SK-MEL-5 (cell line): ENCODE measurements at places on chromosomes 7 and 10.

DNA sequence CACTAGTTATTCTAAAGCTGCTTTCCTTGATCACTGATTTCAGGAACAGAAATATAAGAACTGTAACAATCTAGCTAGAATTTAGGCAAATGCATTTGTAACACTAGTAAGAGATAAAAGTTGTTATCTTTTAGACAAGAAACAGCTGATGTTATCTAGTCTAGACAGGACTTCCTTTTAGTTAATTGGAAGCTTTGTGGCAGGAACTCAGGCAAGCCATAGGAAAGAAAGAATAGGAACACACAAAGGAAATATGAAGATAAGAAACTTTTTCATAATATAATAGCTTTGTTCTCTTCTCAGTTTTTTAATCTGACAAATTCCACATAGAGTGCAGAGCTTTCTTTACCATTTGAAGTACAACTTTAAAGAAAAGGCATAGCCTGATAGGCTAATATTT lies 59.0 kb upstream of the AGR3 start:
- no peak for DNase-seq

DNA sequence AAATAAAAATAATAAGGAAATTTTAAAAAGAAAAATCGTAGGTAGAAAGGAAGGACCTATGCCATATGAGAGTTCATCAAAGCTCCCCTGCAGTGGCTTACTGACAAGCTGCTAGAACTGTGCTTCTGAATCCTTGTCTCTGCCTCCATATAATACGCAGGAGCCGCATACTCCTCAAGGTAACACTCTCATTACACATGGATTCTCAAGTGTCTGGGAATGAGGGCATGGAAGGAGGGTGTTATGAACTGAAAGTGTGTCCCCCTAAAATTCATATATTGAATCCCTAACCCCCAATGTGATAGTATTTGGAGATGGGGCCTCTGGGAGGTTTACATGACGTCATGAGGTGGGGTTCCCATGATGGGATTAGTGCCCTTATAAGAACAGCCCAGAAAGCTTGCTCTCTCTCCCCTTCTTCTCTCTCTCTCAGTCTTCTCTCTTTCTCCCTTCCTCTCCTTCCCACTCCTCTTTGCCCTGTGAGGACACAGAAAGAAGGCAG lies 35.2 kb downstream of the CREB3L2 start:
- DNase-seq = no peak

- no peak for DNase-seq
These were observed 451.5 kb downstream of the GLRX3 start for GRCh38 chr10:130587718-130588117.

DNA sequence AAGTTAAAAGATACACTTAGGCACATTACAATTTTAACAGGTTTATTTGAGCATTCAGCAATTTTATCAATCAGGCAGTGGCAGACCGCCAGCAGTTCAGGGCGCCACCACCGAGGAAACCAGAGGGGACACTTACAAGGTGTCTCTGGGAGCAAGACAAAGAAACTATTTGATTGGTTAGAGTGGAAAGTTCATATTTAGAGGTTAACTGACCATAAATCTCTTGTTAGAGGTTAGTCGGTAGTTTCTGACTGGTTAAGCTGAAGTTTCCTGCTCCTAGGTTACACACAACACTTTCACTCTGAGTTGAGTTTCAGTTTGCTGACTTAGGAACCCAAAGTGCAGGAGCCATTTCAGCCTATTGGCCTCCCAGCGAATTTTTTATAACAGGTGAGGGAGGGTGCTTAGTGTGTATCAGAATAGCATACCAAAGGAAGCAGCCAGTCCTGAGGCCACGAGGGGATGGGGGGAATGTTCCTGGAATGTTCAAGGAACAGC lies 10.8 kb upstream of the PVRIG start:
- DNase-seq = no peak

DNA sequence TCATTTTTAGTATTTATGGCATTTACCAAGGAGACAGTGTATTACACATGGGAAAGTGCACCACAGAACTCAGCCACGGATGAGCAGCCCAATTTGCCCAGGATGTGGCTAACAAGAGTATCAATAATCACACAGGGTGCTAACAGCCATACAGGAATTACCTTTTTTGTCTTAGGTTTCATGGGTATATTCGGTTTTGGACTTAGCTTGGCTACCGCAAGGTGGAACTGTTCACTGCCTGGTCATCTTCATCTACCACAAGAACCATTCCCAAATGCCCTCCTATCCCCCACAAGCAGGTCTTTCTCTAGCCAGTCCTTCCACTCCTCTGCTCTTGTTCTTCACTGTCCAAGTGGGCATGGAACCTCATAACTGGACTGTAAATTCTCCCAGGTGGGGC lies 6.0 kb downstream of the PDLIM1 start:
- DNase-seq = no peak

GRCh38 chr10:110392121-110392520 lies 87.4 kb upstream of the SMNDC1 start:
- DNase-seq = no peak

DNA sequence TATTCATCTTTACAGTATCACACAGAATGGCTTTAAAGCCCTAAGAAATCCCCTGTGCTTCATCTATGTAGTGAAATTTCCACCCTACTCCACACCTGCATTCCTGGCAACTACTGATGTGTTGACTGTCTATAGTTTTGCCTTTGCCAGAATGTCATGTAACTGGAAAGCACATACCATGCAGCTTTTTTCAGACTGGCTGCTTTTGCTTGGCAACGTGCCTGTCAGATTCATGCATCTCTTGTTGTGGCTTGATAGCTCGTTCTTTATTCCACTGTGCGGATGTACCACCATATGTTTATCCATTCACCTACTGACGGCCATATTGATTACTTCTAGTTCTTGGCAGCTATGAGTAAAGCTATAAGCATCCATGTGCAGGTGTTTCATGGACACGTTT lies 30.6 kb downstream of the RBM17 start:
- DNase-seq = no peak

DNA sequence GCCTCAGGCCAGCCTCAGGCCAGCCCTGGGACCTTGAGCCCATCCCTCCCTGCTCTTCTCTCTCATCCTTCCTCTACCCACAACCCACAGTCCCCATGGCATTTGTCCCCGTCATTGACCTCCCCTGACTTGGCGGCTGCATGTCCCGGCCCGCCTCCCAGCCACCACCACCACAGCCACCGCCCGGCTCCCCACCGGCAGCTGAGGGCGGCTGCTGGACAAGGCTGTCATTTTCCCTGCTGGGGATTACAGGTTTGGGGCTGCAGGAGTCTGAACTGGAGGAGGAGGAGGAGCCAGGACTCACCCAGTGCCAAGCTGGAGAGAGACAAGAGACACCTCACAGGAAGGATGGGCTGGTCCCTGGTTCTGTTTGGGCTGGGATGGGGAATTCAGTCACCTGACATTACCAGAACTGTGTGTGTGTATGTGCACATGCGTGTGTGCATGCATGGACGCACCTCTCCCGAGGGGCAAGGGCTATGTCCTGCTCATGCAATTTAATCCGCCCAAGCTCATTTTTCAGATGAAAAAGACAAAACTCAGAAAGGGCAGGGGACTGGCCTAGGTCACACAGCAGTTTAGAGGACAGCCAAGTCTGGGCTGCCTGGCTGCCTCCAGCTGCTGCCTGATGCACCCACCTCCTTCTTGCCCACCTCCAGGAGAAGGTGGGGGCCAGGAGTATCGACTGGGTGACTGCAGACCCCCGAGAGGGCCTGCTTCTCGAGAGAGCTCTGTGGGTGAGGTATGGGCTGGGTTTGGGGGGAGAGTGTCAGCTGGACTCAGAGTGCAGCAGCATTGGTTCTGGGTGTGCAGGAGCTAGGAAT lies 113.1 kb downstream of the ZMIZ1 start:
- DNase-seq = no peak

GRCh38 chr10:101013365-101013825 lies 13.8 kb downstream of the LZTS2 start:
- no peak for DNase-seq

- no peak for DNase-seq
These were observed 238.7 kb downstream of the PLXNA4 start for GRCh38 chr7:132337450-132338080.

DNA sequence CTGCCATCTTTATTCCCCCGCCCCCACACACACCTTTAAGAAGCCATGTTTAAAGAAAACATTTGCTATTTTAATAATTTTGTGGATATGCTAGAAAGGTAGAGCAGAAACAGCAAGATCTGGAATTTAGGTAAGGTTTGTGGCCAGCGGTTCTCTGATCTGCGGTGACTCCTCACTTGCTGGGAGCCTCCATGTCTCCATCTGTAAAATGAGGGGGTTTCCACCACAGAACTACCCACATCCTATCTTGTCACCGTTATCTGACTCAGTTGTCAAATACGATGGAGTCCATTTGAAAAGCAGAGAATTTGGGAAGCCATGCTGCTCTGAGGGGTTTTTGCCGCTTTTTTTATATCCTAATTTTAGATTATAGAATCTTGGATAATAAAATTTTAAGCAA lies 23.3 kb downstream of the MACC1 start:
- no peak for DNase-seq

GRCh38 chr7:17947620-17948019 lies 7.3 kb upstream of the SNX13 start:
- DNase-seq = peak; percentile 77

DNA sequence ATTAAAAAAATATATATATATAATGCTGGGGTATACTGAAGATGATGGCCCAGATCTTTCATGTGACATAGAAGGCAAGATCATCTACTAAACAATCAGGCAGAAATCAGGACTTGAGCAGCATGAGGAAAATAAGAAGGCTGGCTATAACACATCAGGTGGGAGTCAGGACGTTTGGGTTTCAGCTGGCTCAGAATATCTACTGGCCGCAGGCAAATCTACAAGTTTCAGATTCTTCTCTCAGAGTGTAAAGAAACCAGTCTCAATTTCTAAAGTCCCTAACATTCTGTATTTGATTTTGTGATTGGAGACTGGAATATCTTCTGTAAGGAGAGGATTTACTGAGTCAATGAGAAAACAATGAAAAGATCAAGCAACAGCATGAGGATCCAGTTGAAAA lies 37.7 kb upstream of the FAM3C start:
- DNase-seq = no peak

- DNase-seq = no peak
These were observed 19.3 kb upstream of the GPER1 start for GRCh38 chr7:1068619-1069018.

GRCh38 chr10:54484186-54484585 lies 316.8 kb downstream of the PCDH15 start:
- DNase-seq = no peak

DNA sequence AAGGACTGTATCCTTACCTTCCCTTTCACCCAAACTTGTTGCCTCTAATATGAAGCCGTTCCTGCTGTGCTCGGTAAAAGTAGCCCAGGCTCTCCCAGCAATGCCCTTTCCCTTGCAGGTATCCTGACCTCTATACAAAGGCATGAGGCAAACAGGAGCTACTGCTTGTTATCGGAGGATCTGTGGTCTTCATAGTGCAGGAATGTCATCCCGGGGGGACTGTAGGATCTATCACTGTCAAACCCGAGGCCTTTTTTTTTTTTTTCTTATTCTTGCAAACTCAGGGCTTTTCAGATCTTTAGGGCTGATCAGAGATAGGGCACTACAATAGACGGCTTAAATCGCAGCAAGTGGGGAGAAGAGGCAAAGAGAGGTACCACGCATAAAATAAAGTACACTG lies 1206.6 kb downstream of the TYW1 start:
- no peak for DNase-seq

- DNase-seq = no peak
These were observed 18.9 kb downstream of the BAG3 start for GRCh38 chr10:119669975-119670640.

DNA sequence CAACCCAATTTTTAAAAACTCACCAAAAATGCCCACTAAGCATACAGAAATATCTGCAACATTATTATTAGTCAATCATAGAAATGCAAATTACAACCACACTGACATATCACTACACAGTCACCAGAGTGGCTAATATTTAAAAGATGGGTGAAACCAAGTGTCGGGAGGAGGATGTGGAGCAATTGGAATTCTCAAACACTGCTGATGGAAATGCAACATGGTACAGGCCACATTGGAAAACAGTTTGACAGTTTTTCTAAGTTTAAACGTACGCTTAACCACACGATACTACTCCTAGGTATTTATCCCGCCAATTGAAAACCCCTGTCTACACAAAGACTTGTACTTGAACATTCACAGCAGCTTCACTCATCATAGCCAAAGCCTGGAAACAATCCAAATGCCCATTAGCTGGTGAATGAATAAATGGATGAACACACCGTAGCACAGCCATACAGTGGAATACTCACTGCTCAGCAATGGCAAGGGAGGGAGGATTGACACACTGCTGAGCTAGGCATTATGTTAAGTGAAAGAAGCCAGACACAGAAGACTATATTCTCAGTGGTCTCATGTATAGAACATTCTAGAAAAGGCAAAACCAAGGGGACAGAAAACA lies 16.3 kb downstream of the GCK start:
- no peak for DNase-seq

GRCh38 chr10:21602313-21602712 lies 68.3 kb downstream of the MLLT10 start:
- no peak for DNase-seq

- DNase-seq = no peak
These were observed 104.9 kb upstream of the KCND2 start for GRCh38 chr7:120168066-120168465.

DNA sequence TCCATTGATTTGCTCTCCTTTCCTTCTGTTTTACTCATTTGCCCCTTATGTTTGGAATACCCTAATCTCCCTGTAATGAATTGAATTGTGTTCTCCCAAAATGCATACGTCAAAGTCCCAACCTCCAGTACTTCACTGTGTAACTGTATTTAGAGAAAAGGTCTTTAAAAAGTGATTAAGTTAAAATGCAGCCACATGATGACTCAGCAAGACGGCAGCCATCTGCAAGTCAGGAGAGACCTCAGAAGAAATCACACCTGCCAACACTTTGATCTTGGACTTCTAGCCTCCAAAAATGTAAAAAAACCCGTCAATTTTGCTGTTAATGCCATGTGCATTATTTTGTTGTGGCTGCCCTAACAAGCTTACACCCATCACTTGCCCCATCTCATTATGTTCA lies 85.3 kb upstream of the PCLO start:
- DNase-seq = no peak

DNA sequence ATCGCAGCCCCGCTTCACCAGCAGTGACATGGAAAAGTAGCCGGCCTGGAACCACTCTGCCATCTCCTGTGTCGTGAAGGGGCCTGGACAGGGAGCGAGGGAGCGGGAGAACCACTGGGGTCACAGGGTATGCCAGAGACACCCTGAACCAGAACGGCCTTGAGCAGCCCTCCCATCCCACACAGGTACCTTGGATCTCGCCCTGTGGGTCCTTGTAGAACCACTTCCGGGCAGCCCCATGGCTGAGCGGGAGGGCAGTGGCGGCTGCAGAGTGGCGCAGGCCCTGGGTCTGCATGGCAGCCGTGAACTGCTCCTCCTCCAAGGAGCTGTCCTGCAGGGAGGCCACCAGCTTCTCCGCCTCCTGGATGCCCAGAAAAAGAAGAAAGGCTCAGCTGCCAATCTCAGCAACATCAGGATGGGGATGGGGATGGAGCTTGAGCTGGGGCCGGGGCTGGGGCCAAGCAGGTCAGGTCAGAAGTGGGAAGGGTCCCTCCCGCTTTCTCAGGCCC lies 9.5 kb downstream of the GIGYF1 start:
- no peak for DNase-seq

GRCh38 chr10:99698504-99699080 lies 33.3 kb downstream of the COX15 start:
- DNase-seq = peak; percentile 50

GRCh38 chr10:123154711-123155505 lies 706 bp downstream of the BUB3 start:
- DNase-seq = peak; percentile 49

GRCh38 chr10:26700884-26701630 lies 3.6 kb downstream of the PDSS1 start:
- no peak for DNase-seq

- peak; percentile 36 for DNase-seq
These were observed 49.4 kb upstream of the ARL4A start for GRCh38 chr7:12637819-12638592.

GRCh38 chr7:24301703-24302102 lies 17.7 kb downstream of the NPY start:
- no peak for DNase-seq
